ENCODE measurements at places on chromosomes 5 and 9.
A peak's percentile ranks its signal among the peaks of the same experiment; 100 is the strongest.

DNA sequence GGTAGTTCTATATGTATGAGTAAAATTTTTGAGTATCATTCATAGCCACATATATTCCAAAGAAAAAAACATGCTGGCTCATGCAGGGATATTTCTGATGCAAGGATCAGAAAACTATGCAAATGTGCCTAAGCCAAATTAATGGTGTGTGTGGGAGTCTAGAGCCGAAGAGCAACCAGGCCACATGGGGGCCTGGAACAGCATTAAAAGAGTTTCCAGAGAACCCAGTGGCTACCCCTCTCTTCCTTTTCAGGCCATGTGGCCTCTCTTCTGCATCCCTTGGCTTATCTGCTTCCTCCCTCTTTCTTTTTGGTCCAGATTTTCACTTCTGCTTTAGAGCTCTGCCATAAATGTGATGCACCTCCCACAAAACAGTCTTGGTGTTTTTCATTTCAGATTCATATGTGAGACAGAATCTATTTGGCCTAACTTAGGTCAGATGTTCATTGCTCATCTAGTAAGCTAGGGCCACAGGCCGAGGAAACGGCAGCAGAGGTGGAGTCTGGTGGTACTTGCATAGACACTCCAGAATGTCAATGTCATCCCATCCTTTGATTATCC is 300.0 kb downstream of the SH3GL2 start:
- DNase-seq = no peak

DNA sequence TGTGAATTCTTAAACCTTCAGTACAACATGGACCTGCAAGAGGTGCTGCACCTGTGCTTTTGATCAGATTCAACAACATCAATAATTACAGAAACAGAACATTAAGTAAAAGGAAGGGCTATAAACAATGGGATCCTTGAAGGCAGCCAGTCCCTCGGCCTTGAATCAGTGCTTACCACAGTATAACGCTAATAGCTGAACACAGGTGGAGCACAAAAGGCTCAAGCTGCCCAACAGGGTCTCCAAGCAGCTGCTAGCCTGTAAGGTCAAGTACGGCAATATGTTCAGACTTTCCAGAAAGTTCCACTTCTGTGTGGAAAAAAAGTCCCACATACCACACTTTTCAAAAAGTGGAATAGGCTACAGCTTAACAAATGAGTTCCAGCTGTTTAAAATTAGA is 61.9 kb upstream of the ITGA1 start:
- peak; percentile 15 for DNase-seq

DNA sequence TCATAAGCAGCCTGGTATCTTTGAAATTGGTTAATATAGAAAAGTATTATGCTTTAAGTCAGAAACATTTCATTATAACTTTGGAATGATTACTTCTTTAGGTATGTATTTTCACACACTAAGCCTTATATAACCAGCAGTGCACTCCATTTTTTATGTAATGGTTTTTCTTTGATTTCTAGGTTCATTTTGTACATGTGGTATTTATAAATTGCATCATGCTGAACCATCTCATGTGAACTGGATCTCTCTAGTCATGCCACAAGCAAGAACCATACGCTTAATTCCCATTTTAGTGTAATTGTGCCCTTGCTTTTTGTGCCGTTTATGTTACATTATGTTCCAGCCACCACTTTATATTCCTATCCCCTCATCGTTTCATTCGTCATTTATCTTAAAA is 38.6 kb upstream of the SRP19 start:
- no peak for DNase-seq

DNA sequence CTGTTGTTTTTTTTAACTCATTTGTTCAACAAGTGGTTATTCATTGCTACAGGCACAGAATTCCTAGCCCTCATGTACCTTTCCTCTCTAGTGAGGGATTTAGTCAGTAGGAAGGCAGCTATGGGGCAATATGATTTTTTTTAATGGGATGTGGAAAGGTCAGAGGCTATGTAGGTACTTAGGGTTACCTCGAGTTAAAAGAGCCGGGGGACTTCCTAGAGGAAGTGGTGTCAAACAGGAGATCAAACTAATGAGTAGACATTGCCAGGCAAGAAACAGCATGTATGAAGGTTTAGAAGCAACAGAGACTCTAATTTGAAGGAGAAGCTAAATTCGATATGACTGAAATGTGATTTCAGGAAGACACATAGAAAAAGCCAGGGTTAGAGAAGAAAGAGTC is 50.7 kb downstream of the ITGA2 start:
- no peak for DNase-seq

DNA sequence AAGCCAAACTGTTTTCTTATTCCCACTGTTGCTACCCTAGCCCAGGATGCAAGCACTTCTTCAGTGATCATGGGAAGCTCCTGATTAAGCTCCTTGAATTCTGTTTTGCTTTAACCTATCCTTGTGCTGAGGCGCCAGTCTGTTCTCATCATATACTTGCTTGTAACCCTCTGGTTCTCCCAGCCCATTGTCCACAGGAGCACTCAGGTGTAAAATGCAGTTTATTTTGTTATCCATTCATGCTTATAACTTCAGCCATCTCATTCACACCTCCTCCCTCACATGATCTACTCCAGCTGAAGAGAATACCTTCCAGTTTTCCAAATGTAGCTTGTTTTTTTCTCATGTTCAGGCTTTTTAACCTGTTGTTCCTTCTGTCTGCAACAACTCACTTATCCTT is 402.1 kb upstream of the BRINP1 start:
- DNase-seq = no peak
